Dorsolateral prefrontal cortex (tissue), 122 donors: ENCODE measurements at places on chromosomes 1 and 21.

GRCh38 chr21:36804874-36805611 is 106.1 kb downstream of the SIM2 start:
- DNase-seq, result no peak

- no peak for DNase-seq
These were observed 4.0 kb upstream of the GBP5 start for GRCh38 chr1:89276690-89277089.

DNA sequence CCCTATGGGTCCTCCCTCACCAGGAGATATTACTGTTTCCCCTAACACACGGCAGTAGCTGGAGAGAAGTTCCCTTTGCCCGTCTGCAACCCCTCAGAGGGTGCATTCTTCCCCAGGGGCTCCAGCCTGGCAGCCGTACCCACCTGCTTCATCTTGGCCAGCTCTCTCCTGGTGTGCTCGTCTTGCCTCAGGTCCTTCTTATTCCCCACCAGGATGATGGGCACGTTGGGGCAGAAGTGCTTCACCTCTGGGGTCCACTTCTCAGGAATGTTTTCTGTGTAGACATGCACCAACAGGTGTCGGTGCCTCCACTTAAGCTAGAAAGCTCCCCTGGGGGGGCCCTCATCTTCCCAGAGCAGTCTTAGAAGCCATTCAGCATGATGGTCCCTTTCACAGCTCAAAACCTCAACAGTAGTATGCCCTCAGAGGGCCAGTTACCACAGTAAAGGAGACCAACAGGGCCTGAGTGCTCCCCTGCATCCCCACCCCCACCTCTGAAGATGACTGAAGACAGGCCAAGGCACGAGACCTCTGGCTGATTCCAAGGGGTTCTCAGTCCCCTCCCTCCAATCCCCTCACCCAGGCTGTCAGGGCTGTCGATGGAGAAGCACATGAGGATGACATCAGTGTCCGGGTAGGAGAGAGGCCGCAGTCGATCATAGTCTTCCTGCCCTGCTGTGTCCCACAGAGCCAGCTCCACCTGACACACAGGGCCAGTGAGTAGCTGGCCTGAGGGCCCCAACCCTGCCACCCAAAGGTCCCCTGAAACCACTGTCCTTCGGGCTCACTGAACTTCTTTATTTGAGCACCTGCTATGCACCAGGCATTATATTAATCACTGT is 4.3 kb downstream of the RHOC start:
- no peak for DNase-seq

GRCh38 chr1:233253832-233254331 is 41.6 kb downstream of the PCNX2 start:
- DNase-seq, result no peak

GRCh38 chr21:21366277-21366676 is 368.1 kb downstream of the NCAM2 start:
- DNase-seq, result no peak

DNA sequence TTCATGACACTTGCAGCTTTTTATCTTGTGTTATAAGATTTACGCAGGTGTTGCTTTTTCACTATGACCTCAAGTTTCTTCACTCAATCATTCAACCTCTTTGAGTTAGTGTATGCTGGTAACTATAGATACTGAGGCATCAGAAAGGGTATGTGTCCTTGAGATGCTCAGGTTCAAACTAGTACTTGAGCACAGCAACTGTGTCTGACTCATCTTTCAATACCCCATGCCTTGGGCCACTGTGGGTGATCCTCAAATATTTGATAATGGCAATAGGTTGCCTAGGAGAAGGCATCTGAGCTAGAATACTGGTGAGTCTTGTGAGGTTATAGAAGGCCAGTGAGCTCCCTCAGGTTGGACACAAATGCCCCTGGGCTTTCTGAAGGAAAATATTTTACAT is 88.1 kb upstream of the SPATA6 start:
- DNase-seq, result no peak

- no peak for DNase-seq
These were observed 21.3 kb upstream of the PKP1 start for GRCh38 chr1:201261771-201262547.

DNA sequence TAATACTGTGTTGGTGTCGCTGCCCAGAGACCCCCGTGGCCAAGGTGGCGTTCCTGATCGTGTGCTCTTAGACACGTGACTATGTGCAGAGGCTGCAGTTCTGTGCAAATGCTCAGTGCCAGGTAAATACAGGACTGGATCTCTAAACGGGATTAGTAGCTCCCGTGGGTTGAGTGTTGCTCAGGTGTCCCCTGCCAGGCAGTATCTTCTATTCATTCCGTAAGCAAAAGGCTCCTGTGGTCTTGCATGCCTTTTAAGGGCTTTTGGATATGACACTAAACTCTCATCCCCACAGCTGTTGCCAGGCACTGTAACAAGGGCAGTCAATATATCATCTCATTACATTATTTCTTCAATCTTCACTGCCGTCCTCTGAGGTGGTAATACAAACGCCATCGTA is 94.2 kb upstream of the MAP1LC3C start:
- DNase-seq, result no peak

- no peak for DNase-seq
These were observed 215.3 kb downstream of the SDCCAG8 start for GRCh38 chr1:243471026-243471685.

GRCh38 chr1:169325117-169325516 is 42.5 kb downstream of the NME7 start:
- no peak for DNase-seq

DNA sequence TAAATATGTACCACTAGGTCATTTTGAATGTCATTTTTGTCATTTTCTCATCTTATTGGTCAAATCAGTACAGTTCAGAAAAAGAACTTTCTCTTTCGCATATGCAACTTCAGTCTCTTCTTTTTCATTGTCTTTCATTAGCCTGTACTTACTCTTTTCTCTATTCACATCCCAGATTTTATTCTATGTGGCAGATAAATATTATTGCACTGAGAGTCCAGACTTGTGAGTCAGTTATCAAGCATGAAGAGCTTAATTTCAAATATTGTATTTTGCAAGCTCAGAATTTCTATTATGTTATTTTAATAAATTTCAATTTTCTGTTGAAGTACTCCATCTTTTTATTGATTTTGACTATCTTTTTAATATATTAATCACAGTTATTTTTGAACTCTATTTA is 105.2 kb upstream of the PALMD start:
- no peak for DNase-seq

DNA sequence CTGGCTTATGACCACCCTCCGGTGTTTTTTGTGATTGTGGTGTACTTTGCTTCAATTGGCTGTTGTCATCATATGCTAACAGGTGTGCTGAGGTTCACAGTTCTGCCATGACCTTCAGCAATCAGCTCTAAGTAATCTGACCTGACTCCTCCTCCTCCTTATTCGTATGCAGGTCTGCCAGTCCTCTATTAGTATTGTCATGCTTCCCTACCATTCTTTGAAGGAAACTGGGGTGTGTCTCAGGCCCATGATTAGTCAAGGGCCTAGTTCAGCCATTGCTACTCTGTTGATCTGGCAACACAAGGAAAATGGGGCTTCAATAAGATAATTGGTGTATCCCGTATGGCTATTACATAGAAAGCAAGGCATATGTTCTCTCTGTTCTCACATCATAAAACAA is 332.3 kb upstream of the DPYD start:
- DNase-seq, result no peak

GRCh38 chr1:202628646-202629215 is 81.5 kb downstream of the SYT2 start:
- no peak for DNase-seq

DNA sequence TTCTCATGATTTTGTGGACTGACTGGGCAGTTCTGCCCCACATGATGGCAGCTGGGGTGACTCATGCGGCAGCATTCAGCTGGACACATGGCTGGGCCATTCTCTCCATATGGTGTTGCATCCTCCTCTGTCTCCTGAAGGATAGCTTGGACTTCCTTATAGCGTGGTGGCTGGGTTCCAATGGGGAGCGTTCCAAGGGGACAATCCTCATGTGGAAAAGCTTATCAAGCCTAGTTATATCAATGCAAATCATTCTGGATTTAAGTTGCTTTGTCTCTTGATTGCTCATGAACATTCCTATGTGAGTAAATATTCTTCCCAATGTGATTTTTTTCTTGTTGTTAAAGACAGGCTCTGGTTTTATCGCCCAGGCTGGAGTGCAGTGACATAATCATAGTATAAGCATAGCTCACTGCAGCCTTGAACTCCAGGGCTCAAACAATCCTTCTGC is 13.2 kb upstream of the SLC2A1 start:
- DNase-seq, result no peak

GRCh38 chr1:192747301-192747700 is 61.5 kb upstream of the RGS2 start:
- no peak for DNase-seq

GRCh38 chr1:183497218-183497617 is 24.9 kb downstream of the SMG7 start:
- DNase-seq, result no peak

DNA sequence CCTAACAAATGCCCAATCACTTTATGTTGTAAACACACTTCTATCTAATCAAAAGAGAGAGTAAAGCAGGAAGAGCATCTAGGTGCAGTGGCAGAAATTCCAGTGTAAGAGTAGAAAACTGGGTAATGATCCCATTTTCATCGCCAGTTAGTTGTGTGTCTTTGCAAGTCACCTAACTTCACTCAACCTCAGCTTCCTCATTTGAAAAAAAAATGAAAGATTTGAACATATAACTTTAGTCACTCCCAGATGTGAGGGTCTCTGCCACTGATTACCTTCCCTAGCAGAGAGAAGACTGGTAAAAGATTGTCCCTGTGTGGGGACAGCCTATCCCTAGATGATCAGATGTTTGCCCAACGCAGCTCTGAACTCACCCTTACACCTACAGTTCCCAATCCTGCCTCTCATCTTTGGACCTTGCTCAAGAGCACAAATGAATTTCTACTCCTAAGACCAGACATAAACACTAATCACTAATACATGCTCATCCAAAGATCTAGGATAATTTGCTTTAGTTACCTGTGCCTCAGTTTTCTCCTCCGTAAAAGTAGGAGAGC is 25.2 kb upstream of the DUSP23 start:
- DNase-seq, result no peak

DNA sequence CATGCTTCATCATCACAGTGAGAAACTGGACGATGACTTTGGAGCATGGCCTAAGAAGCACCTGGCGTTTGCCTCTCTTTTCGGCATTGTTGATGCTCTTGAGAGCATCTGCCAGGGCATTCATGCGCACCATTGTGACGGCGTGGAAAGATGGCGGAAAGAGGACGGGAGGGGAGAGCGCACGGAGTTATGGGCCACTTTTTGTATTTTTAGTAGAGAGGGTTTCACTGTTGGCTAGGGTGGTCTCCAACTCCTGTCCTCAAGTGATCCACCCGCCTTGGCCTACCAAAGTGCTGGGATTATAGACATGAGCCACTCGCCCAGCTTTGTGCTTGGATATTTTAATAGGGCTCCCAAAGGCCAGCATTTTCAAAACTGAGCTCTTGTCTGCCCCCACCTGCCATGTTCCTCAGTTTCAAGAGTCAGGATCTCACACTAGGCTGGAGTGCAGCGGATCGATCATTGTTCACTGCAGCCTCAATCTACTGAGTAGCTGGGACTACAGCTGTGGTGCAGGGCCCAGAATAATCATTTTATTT is 5.3 kb downstream of the RPS8 start:
- DNase-seq, result no peak

DNA sequence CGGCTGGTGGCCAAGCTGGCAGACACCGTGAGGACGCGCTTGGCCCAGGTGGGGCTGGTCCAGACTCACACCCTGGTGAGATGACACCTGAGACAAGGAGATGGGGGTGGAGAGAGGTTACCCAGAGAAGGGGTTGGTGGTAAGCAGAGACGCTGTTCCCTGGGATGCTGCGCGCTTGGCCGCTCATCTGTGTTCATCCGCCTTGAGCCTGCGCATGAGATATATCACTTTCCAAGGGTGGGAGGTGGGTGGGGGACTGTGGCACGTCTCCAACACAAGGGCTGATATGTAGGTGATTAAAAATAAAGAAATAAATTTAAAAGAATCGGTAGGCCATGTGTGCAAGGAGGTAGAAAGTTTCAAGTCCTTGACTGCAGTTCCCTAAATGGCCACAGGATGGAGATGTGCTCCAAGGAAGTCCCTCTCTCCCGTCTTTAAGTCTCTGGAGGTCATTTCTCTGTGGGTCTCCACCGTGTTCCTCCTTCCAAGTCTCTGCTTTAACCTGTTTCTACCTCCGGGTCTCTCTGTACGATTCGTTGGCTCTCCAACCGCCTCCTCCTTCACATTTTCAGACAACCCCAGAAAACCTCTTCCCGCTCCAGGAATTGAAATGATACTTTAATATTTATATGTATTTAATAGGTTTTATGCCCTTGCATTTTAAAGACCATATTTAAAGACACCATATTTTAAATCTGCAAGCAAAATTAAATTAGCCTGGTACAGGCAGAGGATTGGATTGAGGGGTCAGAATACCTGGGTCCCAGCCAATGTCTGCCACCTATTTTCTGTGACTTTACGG is 4.5 kb downstream of the TTC24 start:
- no peak for DNase-seq

DNA sequence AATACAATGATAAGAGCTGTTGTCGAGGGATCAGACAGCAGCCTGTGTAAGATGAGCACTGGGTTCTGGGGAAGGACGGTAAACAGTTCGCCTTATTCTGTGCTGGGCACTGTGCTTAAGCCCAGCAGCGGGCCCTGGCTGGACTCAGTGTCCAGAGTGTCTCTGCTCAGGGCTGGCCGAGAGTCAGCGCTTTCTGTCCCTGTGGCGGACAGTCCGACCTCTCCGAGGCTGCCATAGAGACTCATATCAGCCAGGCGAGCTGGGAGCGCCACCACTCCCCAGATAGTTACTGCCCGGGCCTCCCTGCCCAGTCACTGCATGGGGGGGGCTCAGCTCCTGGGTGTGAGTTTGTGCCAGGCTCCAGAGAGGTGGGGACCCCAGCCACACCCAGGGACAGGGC is 14.7 kb upstream of the NPHP4 start:
- no peak for DNase-seq

- no peak for DNase-seq
These were observed 19.5 kb downstream of the ATF3 start for GRCh38 chr1:212628046-212628445.

DNA sequence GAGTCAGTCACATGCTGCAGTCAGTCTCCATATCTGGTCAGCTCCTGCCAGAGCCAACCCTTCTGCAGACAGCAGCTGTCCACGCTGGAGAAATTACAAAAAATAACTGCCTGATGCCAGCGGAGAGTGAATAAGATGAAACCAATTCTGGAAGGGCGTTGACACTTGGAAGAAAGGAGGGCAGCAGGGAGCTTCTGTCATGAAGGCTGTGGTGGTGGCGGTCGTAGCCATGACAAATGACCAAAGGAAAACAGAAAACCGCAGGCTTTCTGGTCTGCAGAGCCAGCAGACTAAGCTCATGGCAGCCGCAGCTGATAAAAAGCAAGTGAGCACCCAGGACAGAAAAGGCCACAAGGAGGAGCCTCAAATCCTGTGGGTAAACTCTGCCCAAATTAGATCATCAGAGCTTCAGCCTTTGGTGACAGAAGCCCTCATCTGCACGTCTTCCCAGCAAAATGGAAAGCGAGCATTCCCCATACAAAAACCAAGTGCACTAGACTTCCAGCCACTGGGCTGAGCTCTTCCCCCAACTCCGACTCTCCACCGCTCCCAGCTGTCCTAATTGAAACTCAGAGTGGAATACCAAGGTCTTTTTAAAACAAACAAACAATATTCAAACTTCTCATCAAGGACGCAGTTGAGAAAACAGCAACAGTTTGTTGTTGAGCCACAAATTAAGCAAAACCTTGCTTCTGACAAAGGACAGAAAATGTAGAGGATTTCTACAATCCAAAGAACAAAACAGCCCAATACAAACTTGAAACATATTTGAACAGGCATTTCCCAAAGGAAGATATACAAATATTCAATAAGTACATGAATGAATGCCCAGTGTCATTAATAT is 28.7 kb downstream of the RSPH1 start:
- DNase-seq, result no peak

GRCh38 chr1:10755970-10756521 is 40.4 kb downstream of the CASZ1 start:
- DNase-seq, result no peak
